ENCODE measurements at places on chromosomes 12 and 14. TPM values are rescaled to one million over a fixed set of nuclear protein-coding genes. Genes with fewer than 3 reads are reported as not detected.

The HSPA2 gene
- total RNA-seq: 2.8 TPM

The PLEKHD1 gene
- 0.05 TPM for total RNA-seq

The MOK gene
- total RNA-seq: 9.3 TPM

The P2RX7 gene
- not detected for total RNA-seq

The SLC35E3 gene
- total RNA-seq: 10.0 TPM

The ASCL4 gene
- total RNA-seq: not detected

The CMA1 gene
- not detected for total RNA-seq

The CIROP gene
- not detected for total RNA-seq

The COPZ1 gene
- total RNA-seq: 134 TPM

DNA sequence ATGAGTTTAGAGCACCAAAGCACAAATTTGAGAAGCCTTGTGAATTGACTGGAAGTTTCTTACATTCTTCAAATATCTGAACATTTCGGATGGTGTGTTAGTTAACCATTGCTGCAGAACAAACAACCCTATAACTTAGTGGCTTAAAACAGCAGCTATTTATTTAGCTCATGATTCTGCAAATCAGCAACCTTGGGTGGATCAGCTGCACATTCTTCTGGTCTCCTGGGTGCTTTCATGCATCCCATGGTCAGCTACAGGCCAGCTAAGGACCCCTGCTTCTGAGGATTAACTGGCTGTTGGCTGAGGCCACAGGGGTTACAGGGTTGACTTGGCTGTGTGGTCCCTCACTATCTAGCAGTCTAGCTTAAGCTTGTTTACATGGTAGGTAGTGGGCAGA, 114.0 kb upstream of the HIF1A start:
- no peak for DNase-seq

GRCh38 chr14:96847451-96847850, 50.3 kb downstream of the VRK1 start:
- no peak for DNase-seq

GRCh38 chr14:46053221-46053620, 598.4 kb downstream of the RPL10L start:
- DNase-seq: no peak

GRCh38 chr12:104147346-104147745, 9.3 kb upstream of the NFYB start:
- no peak for DNase-seq

DNA sequence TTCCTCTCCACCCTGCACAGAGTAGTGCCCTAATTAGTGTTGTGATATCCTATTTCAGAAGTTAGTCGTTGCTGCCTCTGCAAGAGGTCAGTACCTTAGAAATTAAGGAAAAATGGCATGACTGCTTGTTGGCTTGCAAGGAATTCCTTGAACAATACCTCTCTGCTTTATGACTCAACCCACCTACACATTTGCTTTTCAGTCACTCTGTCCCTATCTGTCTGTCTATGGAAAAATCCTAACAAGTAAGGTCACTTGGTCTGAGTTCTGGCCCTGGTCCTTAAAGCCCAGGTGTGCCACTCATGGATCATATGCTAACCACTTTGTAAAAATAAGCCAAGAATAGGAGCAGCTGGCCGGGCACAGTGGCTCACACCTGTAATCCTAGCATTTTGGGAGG, 116.4 kb upstream of the ATF1 start:
- DNase-seq: peak; percentile 84

GRCh38 chr12:27498149-27498548, 25.9 kb upstream of the PPFIBP1 start:
- no peak for DNase-seq

GRCh38 chr14:59301354-59301753, 112.9 kb downstream of the DAAM1 start:
- no peak for DNase-seq

- DNase-seq: no peak
Measured at GRCh38 chr12:112427760-112428159, 9.0 kb downstream of the PTPN11 start.

GRCh38 chr12:124700810-124701592, 133.6 kb upstream of the NCOR2 start:
- DNase-seq: peak; percentile 89

GRCh38 chr12:106696681-106697417, 77.6 kb upstream of the RIC8B start:
- DNase-seq: no peak

DNA sequence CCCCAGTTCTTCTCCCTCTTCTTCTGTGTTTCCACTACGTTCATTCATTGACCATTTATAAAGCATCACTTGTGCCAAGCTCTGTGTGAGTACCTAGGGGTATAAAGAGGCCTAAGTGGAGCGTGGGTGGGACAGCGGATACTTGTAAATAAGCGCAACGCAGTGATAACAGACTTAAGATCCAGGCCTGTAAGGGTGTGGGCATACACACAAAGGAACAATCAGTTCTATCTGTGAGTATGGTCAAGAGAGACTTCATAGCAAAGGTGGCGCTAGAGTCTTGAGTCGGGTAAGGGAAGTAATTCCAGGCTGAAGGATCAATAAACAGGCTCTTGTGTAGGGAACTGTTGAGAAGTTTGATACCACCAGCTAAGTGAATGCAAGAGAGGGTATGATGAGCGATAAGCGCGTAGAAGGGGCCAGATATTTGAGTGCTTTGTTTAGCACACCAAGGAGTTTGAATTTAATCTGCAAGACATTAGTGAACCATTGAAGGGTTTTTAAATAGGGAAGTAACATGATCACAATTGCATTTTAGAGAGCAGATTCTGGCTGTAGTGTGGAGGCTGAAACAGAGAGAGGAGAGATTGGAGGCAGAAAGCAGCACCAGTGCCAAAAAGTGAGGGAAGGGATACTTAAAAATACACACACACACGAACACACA, 1.0 kb upstream of the GXYLT1 start:
- no peak for DNase-seq

GRCh38 chr12:110134691-110135411, 10.7 kb downstream of the IFT81 start:
- DNase-seq: peak; percentile 57

- no peak for DNase-seq
Measured at GRCh38 chr14:100494645-100495044, 92.6 kb downstream of the BEGAIN start.

GRCh38 chr14:31084385-31084784, 58.2 kb upstream of the STRN3 start:
- DNase-seq: no peak

DNA sequence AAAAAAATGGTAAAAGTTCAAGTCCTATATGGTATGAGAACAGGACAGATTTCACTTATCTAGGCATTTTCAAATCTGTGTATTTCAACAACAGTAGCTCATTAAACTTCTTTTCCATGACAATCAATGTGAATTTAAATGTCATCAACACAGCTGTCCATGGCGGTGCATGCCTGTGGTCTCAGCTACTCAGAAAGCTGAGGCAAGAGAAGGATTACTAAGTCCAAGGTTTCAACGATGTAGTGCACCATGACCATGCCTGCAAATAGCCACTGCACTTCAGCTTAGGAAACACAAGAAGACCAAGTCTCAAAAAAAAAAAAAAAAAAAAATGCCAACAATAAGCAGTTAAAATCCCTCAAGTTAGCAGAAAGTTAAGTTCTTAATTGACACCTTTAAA, 214.6 kb downstream of the C12orf50 start:
- peak; percentile 80 for DNase-seq

DNA sequence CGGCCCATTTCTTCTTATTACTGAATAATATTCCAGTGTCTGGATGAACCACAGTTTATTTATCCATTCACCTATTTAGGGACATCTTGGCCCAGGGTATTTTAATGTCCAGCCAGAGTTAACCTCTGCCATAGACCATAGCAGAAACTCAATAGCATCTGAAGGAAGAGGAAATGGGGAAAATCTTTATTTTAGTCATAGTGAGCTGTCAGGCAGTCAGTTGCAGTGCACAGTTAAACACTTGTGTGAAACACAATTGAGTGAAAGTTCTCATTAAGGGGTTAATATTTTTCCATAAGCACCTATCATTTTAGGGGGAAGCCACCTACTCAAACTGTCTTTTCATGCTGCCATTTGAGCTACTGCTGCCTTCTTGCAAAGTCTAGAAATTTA, 197.3 kb upstream of the PPFIA2 start:
- no peak for DNase-seq

GRCh38 chr12:113244047-113244460, 22.8 kb downstream of the TPCN1 start:
- no peak for DNase-seq

DNA sequence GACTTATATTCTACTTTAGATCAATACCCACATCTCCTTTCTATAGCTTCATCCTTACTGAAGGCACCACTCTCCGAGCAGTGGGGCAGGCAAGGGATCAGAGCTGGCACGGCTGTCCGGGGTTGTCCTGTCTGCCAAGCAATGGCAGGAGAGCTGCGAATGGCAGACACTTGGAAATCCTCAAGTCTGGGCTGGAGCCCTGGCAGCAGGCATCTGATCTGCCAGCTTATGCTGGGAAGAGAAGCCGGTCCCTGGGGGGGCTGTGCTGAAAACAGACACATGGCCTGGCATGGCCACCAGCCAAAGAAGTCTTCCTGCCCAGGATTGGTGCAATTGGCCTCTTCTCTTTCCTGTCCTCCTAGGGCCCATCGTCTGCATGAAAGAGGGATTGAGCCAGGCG, 280.2 kb upstream of the PWP1 start:
- DNase-seq: no peak

- DNase-seq: peak; percentile 51
Measured at GRCh38 chr12:10362828-10363657, 26.8 kb downstream of the KLRK1 start.

DNA sequence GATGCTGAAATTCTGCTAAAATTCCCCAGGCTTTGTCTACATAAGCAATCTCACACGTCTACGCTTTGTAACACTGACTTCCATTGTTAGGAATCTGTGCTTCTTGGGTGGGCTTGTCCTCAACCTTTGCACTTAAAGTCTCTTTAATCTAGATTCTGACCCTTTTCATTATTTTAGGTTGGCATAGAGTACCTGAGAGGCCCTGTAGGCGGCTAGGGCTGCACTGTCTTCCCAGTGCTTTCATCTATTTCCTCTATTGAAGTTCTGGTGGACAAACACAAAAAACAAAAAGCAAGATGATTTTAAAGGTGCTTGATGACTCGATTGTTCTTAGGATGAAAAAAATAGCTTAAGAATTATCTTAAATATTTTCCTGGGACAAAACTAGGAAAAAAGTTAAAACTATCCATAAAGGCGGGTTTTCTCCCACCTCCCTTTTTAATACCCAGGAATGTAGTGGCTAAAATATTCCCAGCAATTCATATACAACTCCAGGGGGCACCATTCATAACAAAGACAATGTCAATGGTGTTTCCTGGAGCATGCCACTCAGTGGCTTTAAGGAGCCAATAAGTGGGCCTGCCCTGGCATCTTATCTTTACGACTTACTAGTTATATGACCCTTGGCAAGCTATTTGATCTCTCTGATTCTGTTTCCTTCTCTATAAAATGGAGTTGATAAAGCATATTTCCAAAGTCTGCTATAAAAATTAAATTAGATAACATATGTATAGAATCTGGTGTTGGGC, 197.5 kb downstream of the STXBP6 start:
- DNase-seq: no peak

GRCh38 chr12:95615749-95616148, 64.5 kb upstream of the USP44 start:
- DNase-seq: peak; percentile 60

- no peak for DNase-seq
Measured at GRCh38 chr12:131905081-131905629, 10.7 kb downstream of the ULK1 start.

GRCh38 chr12:121297435-121297991, 1.0 kb upstream of the CAMKK2 start:
- peak; percentile 30 for DNase-seq
